Activated CD8-positive, alpha-beta memory T cell treated with anti-CD3 and anti-CD28 coated beads for 36 hours (primary cell): ENCODE measurements at places on chromosomes 7 and 10. TPM values are rescaled to one million over a fixed set of nuclear protein-coding genes. Genes with fewer than 3 reads are reported as not detected.

Gene HOXA11
- not detected for total RNA-seq

Gene CRHR2
- not detected for total RNA-seq

Gene TUBAL3
- total RNA-seq, result not detected

Gene EPHB4
- total RNA-seq, result 2.9 TPM

Gene NAT16
- not detected for total RNA-seq

Gene SLC13A1
- not detected for total RNA-seq

Gene STRIP2
- 27.8 TPM for total RNA-seq
